Activated gamma-delta T cell treated with Interleukin-2 at 50 U/mL for 16 hours (primary cell): ENCODE measurements at places on chromosomes 11 and 22.

DNA sequence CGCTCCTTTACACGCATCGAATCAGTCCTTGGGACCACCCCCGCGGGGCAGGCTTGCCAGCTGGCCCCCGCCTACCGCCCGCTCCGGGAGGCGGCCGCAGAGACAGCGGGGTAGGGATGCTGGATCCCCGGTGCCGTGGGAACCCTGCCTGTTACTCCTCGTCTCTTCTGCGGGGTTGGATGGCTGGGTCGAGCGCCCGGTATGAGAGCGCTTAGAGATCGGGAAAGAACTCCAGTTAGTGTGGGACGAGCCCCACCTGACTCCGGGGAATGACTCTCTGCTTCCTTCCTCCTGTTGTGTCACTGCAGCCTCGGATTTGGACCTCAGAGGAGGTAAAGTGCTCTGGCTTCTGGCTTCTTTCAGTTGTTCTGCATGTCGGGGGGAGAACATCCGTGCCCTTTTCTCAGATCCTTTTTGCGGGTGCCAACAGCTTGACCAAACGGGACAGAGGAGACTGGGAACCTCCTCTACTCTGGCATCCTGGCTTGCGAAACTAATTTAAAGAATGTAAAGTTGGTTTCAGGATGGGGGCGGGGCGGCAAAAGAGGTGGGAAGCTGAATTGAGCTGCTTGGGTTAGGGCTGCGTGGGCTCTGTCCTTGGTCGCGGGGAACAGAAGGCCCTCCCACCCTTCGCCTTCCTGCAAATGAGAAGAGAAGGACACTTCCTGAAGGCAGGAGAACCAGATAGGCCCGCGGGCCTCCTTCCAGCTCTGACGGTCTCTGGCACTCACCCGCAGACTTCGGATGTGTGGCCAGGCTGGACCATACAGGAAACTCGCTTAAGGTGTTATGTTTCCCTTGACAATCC is 938 bp downstream of the LAYN start:
- no peak for DNase-seq

GRCh38 chr11:68818181-68818580 is 23.5 kb downstream of the CPT1A start:
- DNase-seq = no peak

GRCh38 chr11:2518111-2518982 is 73.5 kb downstream of the KCNQ1 start:
- DNase-seq = no peak

DNA sequence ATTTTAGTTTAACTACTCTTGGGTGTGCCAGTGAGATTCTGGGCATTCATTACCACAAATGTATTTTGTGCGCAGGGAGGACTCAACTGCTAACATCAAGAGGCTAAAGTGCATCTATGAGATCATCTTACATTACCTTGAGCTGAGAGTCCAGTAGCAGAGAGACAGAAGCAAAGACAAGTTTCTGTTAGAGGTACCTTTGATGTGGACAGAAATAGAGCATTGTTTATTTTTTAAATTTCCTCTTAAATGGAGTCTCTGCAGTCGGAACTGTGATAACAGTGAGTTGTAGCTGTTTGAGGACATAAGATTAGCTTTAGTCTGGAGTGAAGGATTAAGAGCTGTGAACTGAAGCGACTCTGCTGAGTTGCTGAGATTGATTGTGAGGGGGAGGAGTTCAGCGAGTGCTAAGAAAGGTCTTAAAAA is 297.0 kb downstream of the CADM1 start:
- no peak for DNase-seq

GRCh38 chr22:24107661-24108060 is 73.6 kb upstream of the SUSD2 start:
- no peak for DNase-seq

DNA sequence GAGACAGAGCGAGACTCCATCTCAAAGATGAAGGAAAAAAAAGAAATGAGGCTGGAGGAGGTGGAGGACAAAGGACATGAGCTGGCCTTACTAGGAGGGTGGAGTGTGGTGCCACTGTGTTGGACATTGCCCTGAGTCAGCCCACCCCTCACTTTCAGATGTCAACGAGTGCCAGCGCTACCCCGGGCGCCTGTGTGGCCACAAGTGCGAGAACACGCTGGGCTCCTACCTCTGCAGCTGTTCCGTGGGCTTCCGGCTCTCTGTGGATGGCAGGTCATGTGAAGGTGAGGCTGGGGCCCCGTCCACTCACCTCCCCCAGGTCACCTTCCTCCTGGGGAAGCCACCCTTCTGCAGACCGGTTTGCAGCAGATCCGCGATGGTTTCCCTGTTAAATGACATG is 40.6 kb downstream of the FBLN1 start:
- DNase-seq = no peak

DNA sequence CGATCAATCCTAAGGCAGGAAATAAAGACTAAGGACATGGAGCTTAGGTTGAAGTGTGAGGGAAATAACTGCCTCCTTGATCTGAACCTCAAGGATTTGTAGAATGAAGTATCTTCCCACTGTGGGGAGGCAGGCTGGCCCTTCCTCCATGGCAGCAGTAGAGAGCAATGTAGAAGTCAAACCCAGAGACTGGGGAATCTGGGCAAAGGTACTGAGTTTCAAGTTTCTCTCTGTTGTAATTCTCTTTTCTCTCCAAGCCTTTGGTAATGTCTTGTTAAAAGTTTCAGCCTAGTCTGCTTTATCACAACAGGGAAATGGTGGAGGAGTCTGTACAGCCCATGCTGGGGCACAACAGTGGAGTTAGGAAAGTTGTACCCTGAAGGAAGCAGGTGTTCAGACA is 49.5 kb downstream of the ADM start:
- no peak for DNase-seq

- DNase-seq = no peak
Observed at GRCh38 chr11:47466701-47467250, 17.8 kb upstream of the RAPSN start.

DNA sequence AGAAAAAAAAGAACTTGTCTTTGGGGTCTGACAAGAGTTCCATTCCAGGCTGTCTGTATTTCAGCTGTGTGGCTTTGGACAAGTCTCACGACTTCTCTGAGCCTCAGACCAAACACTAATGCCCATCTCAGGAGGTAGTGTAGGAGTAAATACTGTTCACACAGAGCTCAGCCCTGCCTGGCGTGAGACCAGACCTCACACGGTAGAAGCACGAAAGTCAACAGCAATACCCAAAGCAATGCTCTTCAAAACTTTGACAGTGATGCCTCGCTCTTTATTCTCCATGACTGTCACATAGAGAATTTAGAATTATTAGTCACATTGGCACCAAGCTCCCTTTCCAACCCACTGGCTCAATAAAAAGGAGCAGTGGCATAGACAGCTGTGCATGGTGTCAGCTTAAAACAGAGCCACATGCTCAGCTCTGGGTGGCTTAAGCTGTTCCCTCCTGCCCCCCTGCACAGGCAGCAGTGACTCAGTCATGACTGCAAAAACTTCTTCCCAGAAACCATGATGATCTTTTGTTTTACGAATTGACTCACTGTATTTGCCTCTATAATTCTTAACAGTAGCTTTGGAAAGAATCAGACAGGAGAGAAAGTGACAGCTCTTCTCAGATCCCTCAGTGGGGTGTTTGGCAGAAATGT is 74.0 kb upstream of the PHF21B start:
- DNase-seq = no peak

DNA sequence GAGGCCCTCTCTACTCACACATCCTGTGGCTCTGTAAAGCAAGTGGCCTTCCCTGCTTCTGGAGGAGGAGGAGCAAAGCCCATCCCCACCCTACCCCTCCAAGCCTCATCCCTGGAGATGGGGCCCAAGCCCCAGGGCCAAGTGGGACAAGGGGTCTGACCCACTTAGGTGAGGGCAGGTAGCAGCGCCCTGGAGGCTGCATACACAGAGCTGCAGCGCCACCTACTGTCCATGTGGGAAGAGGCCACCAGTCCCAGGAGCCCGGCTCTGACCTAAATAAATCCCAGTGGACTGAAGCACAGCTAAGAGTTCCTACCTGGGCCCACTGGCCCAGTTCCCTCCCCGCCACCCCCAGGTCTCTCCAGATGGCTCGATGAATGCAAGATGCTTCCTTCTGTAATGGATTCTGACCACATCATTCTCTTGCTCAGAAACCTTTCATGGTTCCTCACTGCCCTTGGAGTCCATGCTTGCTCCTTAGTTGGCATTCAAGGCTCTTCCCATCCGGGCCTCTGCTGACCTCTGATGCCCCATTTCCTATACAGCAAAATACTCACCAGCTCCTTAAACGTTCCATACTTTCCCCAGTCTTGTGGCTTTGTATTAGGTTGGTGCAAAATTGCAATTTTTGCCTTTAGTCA is 62.1 kb downstream of the THAP12 start:
- peak; percentile 84 for DNase-seq

DNA sequence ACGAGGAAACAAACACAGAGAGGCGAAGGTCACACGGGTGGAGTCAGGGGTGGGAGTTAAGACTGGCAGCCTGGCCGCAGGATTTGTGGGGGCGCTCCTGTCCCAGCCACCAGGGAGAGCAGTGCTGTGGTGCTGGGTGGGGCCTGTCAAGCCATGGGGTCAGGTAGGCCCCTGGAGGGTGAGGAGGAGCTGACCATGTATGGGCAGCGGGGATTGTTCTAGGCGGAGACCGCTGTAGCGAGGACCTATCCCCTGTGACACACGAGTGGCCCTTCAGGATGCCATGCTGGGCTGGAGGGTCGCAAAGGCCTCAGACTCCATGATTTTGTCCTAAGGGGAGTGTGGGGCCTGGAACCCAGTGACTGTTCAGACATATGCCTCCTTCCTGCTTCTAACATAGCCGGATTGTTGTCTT is 1.6 kb upstream of the RPS19BP1 start:
- DNase-seq = no peak

DNA sequence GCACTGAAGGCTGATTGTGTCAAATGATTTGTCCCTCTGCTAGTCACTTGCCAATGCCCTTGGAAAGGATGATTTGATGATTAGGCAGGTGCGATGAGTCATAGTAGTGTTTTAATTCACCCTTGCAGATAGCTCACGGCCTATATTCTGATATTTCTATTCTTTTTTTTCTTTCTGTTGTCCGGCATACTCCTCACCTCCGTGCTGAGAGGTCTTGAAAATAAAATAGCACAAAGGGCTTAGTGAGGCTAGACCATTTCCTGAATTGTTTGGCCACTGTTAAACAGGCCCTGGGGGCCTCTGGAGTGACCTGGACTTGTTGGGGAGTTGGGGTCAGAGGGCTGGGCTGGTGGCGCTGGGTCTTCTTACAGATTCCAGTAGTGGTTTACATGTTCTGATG is 99.8 kb downstream of the ZBTB16 start:
- no peak for DNase-seq

- no peak for DNase-seq
Observed at GRCh38 chr11:6968816-6969215, 42.6 kb downstream of the ZNF215 start.

- DNase-seq = no peak
Observed at GRCh38 chr22:43313244-43313889, 29.8 kb downstream of the SCUBE1 start.

- no peak for DNase-seq
Observed at GRCh38 chr11:80900265-80900664, 1459.4 kb upstream of the TENM4 start.

DNA sequence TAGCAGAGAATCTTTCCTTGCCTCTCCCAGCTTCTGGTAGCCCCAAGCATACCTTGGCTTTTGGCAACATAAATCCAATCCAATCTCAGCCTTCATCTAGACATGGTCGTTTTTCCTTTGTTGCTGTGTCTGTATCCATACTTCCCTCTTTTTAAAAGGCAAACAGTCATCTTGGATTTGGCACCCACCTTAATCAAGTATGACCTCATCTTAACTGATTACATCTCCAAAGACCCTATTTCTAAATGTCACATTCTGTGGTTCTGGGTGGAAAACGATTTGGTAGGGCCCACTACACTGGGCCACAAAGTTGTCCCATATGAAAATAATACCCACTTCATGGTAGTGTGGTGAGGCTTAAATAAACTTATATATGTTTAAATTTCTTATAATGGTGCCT is 852 bp downstream of the BUD13 start:
- no peak for DNase-seq

GRCh38 chr11:121241343-121242211 is 51.0 kb upstream of the SC5D start:
- DNase-seq = no peak

DNA sequence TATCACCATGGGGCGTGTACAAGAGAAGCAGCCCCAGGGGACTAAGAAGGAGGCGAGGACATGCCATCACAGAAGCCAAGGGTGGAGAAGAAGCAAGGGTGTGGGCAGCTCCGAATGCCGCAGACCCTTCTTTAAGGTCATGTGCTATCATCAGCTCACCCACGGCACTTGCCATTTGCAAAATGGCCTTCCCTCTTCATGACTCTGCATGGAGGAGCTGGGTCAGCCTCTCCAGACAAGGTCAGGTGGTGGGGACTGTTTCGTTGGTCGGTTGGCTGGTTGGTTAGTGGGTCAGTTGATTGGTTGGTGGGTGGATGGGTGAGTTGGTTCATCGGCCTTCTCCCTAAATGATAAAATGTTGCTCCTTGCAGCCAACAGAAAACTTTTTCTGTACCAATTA is 622.5 kb downstream of the TBC1D22A start:
- no peak for DNase-seq

- DNase-seq = no peak
Observed at GRCh38 chr11:72740562-72741428, 11.4 kb downstream of the ARAP1 start.

DNA sequence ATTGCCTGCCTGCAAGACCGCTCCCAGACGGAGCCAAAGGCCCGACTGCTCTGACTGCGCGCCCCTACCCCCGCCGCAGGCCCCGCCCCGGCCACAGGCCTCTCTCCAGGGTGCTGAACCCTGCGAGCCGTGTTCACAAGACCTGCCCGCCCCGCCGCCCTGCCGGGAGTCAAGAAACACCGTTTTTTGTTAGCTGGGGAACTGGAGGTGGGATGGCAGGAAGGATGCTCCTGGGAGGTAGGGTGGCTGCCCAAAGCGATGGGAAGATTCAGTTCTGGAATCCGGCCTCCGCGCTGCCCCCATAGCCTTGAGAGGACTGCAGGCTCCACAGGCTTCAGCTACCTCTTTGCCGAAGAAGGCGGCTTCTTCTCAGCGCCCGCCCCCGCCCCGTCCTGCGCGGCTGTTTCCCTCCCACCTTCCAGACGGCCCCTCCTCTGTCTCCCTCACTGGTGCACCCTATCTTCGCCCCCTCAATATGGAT is 2.7 kb upstream of the PDE2A start:
- peak; percentile 58 for DNase-seq

DNA sequence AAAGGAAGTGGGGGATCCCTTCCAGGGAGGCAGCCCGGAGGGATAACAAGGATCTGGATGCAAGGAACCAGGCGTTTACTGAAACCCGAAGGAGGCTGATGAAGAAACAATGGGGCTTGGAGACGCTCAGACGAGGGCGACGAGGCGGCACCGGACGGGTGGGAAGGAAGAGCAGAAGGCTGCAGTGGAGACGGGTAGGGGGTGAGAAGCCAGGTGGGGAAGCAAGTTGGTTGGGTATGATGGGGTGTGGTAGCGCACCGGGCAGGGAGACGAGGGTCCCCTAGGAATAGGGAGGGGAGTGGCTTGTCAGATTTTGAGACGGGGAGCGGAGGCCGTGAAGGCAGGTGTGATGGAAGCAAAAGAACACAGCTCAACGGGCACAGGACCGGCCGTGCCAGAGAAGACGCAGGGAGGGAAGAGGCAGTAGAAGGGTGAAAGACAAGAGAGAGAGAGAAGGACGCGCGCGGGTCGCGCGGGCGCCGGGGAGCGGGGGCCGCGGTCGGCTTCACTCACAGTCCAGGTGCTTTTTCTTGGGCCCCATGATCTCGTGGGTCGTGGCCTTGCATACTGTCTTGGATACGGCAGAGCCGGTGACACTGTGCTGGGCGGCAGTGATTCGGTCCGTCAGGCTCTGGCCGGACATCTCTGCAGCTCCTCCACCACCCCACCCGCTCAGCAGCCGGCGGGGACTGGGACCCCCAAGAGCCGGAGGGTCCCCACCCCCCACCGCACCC is 579 bp downstream of the PICALM start:
- peak; percentile 31 for DNase-seq

- DNase-seq = no peak
Observed at GRCh38 chr11:106098893-106099553, 21.6 kb downstream of the AASDHPPT start.
